ENCODE measurements at places on chromosomes 12 and 14. TPM values are rescaled to one million over a fixed set of nuclear protein-coding genes. Genes with fewer than 3 reads are reported as not detected.
A peak's percentile ranks its signal among the peaks of the same experiment; 100 is the strongest.

CMKLR1 gene
- not detected for total RNA-seq

GRCh38 chr12:49893753-49894750 lies 9.6 kb downstream of the FAIM2 start:
- peak overlapping the region; percentile 75 for H3K27ac ChIP-seq
- peaks cover 27% of the 10 kb centered on the region for H3K27me3 ChIP-seq
- H3K4me1 ChIP-seq: peaks cover 11% of the 10 kb centered on the region
- H3K4me3 ChIP-seq: no peak overlapping the region
- no peaks in the 10 kb centered on the region for H3K36me3 ChIP-seq
- DNase-seq: no peak

GRCh38 chr14:82180139-82180538 lies 646.5 kb upstream of the SEL1L start:
- no peaks in the 10 kb centered on the region for H3K4me1 ChIP-seq
- no peak overlapping the region for H3K4me3 ChIP-seq
- no peaks in the 10 kb centered on the region for H3K27me3 ChIP-seq
- DNase-seq: no peak
- no peak overlapping the region for H3K27ac ChIP-seq
- no peaks in the 10 kb centered on the region for H3K36me3 ChIP-seq

KRT83 gene
- not detected for total RNA-seq

STRN3 gene
- 54.8 TPM for total RNA-seq

- no peak for DNase-seq
- no peaks in the 10 kb centered on the region for H3K36me3 ChIP-seq
- no peaks in the 10 kb centered on the region for H3K4me1 ChIP-seq
- H3K4me3 ChIP-seq: no peak overlapping the region
Measured at GRCh38 chr12:49716553-49716952, 9.3 kb upstream of the FMNL3 start.

DNA sequence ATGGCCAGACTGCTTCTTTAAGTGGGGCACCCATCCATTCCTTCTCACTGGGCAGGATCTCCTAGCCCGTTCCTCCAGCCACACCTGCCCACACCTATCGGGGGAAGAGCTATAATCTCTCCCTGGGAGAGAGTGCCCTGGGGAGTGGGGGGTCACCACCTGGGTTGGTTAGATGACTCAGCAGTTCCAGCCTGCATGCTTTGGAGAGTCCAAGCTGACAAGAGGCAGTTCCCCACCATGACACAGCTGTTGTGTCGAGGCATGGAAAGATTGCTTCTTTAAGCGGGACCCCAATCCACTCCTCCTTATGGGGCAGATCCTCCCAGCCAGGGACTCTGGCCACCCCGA lies 52.6 kb upstream of the PPFIA2 start:
- H3K36me3 ChIP-seq: no peaks in the 10 kb centered on the region
- H3K27me3 ChIP-seq: no peaks in the 10 kb centered on the region
- no peak overlapping the region for H3K4me3 ChIP-seq

DNA sequence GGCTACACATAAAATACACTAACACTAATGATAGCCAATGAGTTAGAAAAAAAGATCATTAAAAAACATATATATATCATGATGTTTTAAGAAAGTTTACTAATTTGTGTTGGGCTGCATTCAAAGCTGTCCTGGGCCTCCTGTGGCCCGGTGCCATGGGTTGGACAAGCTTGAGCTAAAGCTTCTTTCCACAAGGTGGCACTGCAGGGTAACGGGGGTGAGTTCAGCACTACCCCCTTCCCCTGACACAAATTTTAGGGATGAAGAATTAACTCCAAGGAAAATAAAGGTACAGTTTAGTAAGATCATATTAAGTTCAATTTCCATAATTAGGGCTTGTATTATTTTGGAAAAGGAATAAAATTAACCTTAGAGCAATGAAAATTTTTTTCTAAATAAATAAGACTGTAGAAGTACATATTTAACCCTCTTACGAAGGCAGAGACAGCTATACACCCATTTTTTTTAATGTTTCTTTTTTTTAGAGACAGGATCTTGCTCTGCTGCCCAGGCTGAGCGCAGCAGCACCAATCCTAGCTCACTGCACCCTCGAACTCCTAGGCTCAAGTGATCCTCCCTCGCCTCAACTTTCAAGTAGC lies 38.9 kb downstream of the PPP1R13B start:
- H3K27ac ChIP-seq: no peak overlapping the region
- DNase-seq: peak; percentile 63
- no peaks in the 10 kb centered on the region for H3K27me3 ChIP-seq
- no peaks in the 10 kb centered on the region for H3K36me3 ChIP-seq
- H3K4me1 ChIP-seq: peaks cover 7% of the 10 kb centered on the region

APOF gene
- not detected for total RNA-seq

DNA sequence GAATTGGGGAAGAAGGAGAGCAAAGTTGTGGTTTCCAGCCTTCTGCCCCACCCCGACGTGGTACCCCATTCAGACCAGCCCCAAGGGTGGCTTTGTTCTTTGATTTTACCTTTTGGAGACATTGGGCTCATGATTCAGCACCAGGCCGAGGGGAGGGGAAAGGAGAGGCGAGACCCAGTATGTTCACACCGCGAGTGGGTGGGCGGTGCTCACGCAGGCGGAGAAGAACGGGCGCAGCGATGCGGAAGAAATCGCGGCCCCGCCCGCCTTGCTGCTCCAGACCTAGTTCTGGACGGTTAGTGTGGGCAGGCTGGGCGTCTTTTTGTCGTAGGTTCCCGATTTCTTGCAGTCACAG lies 963 bp downstream of the ATL1 start:
- peak overlapping the region; percentile 89 for H3K4me3 ChIP-seq
- peaks cover 60% of the 10 kb centered on the region for H3K27me3 ChIP-seq
- no peaks in the 10 kb centered on the region for H3K36me3 ChIP-seq
- peak overlapping the region; percentile 94 for H3K27ac ChIP-seq

C12orf56 gene
- 0.84 TPM for total RNA-seq

CD163 gene
- 2.0 TPM for total RNA-seq

SDR9C7 gene
- not detected for total RNA-seq

- H3K27ac ChIP-seq: peak overlapping the region; percentile 97
- peak overlapping the region; percentile 93 for H3K4me3 ChIP-seq
Measured at GRCh38 chr14:34713681-34714319, 593 bp downstream of the CFL2 start.

DNA sequence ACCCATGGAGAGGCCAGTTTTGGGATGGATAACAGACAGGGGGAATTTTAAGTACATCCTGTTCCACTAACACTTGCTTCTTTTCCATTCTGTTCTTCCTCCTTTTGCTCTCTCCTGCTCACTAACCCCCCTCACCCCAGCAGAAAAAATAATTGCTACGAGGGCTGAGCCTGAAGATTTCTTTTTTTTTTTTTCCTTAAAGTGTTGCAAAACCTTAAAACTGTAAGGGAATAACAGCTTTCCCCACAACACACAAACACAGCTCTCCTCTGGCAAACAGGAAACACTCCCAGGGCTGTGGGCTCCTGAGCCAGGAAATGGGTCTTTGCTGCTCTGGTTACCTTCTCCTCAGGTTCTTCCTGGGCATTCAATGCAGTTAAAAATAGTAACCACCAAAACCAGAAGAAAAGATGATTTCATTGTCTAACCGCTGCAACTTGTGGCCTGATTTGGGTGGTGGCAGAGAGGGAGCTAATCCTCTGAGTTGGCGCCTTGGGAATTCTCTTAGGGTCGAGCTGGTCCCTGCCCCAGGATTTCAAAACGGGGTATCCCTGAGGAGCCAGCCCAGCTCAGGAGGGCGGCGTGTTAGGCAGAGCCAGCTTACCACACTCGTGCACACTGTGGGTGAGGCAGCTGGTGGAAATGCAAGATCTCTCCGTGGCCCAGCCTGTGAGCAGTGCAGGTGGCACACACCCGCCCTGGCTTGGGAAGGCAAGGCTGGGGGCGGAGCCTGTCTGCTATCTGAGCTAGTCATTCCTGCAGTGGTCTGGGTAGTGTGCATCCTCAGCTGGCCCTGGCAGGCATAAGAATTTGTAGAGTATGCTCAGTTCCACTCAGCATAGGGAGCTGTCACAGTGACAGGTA lies 17.1 kb upstream of the EMP1 start:
- H3K27ac ChIP-seq: peak overlapping the region; percentile 50
- no peak overlapping the region for H3K4me3 ChIP-seq
- H3K4me1 ChIP-seq: peaks cover 5% of the 10 kb centered on the region
- H3K27me3 ChIP-seq: peaks cover 47% of the 10 kb centered on the region
- no peaks in the 10 kb centered on the region for H3K36me3 ChIP-seq
- no peak for DNase-seq

DNA sequence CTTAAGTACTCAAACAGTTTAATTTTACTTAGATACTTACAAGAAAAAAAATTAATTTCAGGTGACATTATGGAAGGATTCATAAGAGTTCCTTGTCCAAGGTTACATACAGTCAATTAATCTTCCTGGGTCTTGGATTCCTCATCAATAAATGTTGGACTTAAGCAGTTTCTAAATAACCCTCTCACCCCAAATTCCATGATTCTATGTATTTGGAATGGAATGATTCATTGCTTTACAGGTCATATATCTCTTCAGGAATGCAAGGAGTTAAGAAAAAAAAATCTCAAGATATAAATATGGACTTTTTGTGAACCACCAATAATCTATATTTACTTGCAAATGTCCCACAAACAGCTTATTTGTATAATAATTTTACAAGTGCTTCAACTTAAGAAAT lies 84.2 kb upstream of the BMP4 start:
- no peak overlapping the region for H3K27ac ChIP-seq
- no peak overlapping the region for H3K4me3 ChIP-seq
- no peaks in the 10 kb centered on the region for H3K36me3 ChIP-seq
- H3K27me3 ChIP-seq: no peaks in the 10 kb centered on the region

Measured in progenitor cell of endocrine pancreas (in vitro differentiated cells).